ENCODE measurements at places on chromosomes 2 and 18. TPM values are rescaled to one million over a fixed set of nuclear protein-coding genes. Genes with fewer than 3 reads are reported as not detected.

PRKAG3 gene
- not detected for total RNA-seq

CPO gene
- not detected for total RNA-seq

GPD2 gene
- 34.1 TPM for total RNA-seq

LAMA1 gene
- total RNA-seq = 0.02 TPM

TDRD15 gene
- not detected for total RNA-seq
